ENCODE measurements at places on chromosomes 1 and 21.
A peak's percentile ranks its signal among the peaks of the same experiment; 100 is the strongest.

DNA sequence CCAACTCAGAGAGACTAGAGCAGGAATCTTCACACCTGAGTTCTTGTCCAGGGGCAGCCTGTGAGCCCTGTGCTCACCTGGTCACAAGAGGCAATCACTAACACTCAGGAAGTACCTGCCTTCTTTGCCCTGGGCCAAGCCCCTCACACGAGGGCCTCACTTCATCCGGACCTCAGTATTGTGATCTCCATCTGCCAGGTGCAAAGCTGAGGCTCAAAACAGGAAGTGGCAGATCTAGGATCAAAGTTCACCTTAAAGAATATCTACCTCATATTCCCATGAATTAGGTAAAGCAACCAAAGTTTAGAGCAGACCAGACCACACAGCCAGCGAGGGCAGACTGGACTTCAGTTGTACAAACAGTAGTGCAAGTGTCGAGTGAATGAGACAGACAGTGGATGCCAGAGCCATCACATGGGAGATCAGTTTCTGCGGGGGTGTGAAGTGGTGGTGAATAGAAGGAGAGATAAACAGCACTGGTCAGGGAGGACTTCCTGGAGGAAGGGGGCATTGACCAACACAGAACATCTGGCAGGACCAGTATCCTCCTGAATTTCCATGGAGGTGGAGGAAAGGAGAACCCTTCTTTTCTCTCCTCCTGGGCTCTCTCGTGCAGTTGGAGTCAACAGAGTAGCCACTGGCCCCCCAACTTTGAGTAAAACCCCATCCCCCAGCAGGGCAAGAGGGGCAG lies 116.6 kb upstream of the ZBTB40 start:
- no peak for DNase-seq

- DNase-seq = no peak
Measured at GRCh38 chr1:2635361-2636010, 2.7 kb upstream of the MMEL1 start.

- DNase-seq = no peak
Measured at GRCh38 chr1:203388683-203389082, 37.8 kb upstream of the FMOD start.

GRCh38 chr1:29224356-29224837 lies 6.3 kb downstream of the MECR start:
- DNase-seq = no peak

GRCh38 chr1:72227667-72228066 lies 54.7 kb downstream of the NEGR1 start:
- no peak for DNase-seq

DNA sequence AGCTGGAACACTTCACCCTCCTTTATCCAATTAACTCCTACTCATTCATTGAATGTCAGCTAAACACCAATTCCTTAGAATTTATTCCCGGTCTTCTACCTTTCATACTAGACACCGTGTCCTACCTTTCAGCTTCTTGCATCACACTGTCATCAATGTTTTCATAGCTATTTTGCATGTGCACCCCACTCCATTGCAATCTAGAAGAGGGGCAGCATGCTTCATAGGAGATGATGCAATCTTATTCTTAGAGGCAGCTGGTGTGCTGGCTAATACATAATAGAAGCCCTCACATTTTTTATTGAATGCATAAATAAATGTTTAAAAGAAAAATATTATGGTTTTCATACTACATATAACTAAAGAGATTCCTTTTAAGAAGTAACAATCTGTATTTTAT lies 123.6 kb downstream of the DSCAM start:
- no peak for DNase-seq

GRCh38 chr1:246214708-246215509 lies 292.2 kb downstream of the SMYD3 start:
- DNase-seq = peak; percentile 38

DNA sequence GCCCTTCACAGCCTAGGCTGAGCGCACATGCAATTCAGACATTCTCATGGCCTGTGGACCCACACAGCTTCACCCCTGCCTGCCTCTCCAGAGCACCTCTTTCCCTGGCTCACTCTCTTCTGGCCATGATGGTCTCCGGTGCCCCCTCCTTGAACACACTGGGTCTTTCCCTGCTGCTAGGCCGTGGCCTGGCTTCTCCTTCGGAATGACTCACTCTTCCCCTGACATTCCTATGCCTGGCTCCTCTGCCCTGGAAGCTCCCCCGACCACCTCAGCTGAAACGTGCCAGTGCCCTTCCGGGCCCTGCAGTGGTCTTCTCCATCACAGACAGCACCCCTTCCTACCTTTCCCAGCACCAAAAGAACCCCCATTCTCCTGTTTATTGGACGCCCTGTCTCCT lies 28.3 kb downstream of the EPHA8 start:
- DNase-seq = no peak

DNA sequence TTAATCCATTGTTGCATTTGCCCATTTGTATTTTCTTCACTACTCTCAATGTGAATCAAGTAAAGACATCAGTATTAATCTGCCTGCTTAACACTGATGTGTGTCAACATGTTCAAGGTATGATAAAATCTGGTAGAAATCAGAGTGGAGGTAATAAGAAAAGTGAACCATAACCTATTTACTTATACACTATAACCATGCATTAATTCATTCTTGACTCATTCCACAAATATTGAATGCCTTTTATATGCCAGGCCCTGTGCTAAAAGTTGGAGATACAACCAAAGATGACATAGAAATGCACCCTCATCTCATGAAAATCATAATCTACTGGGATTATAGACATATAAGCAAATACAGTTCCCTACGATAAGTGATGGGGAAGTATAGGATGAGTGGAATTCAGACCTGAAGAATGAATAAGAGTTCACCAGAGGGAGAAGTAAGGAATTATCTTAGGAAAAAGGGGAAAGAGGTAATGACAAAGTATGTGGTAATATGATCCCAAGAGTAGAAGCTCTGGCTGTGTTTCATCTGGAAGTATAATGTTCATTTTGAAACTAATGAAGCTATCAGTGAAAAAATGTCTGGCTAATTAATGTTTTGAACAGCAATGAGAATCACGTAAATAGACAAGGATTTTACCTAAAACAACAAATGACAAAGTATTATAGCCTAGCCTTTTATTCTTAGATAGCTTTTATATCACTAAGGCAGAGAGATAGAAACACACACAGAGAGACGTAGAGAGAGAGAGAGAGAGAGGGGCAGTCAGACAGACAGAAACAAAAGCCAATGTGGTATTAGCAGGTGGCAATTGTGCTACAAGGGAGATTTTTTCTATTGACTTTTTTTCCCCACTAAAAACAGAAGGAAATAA lies 7.0 kb upstream of the RWDD3 start:
- DNase-seq = no peak

DNA sequence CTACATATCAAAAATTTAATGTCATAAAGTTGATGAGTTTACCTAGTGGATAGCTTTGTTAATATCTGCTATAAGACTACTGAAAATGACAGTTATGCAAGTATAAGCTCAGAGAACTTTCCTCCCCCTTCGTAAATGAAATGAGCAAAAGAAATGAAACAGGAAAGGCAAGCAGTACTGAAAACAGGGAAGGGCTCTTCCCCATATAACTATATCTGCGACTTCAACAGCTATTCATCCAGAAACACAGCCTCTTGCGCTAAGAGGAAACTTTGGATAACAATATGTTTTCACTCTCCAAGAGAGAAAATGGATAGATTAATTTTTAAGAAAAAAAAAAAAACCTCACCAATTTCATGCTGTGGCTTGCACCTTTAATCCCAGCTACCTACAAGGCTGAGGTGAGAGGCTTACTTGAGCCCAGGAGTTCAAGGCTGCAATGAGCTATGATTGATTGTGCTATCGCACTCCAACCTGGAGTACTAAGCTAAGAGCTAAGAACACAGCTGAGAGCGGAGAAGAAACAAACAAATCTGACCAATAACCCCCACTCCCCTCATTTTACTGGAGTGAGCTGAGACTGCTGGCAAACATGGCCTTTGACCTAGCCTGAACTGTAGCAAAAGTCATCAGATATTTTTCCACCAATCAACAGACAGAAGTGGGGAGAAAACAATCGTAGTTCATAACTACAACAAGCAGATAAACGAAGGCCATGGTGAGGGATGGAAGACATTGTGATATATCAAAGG lies 29.0 kb downstream of the METTL18 start:
- DNase-seq = no peak

- DNase-seq = peak; percentile 6
Measured at GRCh38 chr1:48619539-48619938, 147.5 kb upstream of the SPATA6 start.

DNA sequence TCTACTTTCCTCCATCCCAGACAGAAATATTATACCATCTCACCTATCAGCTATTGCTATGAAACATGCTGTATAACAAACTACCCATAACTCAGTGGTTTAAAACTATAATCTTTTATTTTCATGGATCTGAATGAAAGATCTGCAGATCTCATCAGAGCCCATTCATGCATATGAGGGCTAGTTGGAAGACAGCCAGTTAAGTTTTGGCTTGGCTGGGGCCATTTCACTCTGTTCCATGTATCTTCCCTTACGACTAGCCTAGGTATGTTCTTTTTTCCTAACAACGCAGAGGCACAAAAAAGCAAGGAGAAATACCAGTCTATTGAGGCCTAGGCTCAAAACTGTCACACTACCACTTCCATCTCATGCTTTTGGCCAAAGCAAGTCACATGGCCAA lies 28.1 kb upstream of the RGS1 start:
- DNase-seq = no peak

GRCh38 chr1:168792142-168792541 lies 63.1 kb upstream of the DPT start:
- no peak for DNase-seq

- DNase-seq = no peak
Measured at GRCh38 chr21:43322805-43323204, 104.1 kb downstream of the SIK1 start.

DNA sequence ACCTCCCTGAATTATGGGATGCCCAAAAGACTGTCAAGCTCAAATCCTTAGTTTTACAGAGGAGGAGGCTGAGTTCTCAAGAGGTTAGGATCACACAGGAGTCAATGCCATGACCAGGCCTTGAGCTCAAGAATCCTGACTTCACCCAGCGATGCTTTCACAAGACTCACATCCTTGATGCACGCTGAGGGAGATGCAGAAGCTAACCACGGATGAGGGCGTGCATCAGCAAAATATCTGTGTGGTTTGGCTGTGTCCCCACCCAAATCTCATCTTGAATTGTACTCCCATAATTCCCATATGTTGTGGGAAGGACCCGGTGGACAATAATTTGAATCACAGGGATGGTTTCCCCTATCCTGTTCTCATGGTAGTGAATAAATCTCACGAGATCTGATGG lies 133.2 kb downstream of the KCNJ6 start:
- DNase-seq = no peak

GRCh38 chr1:233883671-233884070 lies 20.8 kb upstream of the SLC35F3 start:
- no peak for DNase-seq

DNA sequence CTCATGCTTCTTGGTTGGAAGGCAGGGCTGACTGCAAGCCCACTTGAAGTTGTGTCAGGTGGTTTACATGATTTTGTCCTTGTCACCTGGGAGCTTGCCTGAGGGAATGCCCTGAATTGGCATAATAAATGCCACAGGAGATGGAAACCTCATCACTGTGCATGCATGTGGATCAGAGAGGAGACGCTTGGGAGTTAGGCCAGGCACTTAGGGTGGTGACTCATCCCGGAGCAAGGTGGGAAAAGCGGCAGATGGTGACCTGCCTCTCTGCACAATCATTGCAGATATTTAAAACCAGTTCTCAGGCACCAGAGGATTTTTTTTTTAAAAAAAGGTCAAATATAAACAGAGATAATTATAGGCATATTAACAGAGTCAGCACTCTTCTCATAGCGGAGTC lies 202.2 kb upstream of the KIAA0040 start:
- DNase-seq = no peak

DNA sequence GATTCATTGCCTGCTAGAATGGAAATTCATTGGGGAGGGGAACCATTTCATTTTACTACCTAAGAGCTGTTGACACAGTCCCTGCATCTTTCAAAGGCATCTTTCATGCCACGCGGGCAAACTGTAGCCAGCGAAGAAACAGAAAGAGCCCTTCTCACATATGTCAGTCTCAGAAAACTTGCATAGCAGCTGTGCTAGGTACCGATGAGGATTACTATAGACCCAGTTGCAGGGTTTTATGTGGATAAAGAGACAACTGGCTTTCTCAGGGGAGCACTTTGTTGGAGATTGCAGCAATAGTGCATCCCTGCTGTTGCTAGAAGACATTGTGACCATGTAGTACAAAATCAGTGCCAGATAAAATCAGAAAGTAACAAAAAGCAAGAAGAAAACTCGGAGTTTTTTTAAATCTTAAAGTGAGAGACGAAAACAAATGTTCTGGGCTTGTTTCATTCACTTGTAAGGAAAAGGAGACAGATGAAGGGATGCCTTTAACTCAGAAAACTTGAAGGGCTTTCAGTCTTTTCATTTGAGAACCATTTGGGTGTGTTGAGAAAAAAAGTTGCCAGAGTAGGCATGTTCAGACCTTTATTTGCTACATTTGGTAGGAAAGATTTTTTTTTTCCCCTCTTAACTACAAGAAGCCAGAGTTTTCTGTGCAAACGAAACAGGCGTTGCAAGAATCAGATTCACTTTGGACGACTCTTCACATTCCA lies 804.1 kb downstream of the USP25 start:
- DNase-seq = no peak

DNA sequence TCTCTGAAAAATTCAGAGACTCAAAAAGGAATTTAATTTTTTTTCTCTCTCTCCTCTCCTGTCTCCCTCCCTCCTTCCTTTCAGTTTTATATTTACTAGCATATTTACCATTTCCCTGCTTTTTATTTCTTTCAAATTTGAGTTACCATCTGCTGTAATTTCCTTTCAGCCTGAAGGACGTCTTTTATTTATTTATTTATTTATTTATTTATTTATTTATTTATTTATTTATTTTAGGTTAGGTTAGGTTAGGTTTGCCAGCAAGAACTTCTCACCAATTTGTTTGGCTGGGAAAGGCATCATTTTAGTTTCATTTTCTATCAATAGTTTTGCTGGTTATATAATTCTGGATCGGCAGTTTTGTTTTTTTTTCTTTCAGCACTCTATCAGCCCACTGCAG lies 231.7 kb upstream of the ZRANB2 start:
- no peak for DNase-seq

- no peak for DNase-seq
Measured at GRCh38 chr1:98842241-98842640, 162.4 kb downstream of the PLPPR5 start.

GRCh38 chr1:238306411-238306810 lies 415.7 kb upstream of the ZP4 start:
- no peak for DNase-seq

DNA sequence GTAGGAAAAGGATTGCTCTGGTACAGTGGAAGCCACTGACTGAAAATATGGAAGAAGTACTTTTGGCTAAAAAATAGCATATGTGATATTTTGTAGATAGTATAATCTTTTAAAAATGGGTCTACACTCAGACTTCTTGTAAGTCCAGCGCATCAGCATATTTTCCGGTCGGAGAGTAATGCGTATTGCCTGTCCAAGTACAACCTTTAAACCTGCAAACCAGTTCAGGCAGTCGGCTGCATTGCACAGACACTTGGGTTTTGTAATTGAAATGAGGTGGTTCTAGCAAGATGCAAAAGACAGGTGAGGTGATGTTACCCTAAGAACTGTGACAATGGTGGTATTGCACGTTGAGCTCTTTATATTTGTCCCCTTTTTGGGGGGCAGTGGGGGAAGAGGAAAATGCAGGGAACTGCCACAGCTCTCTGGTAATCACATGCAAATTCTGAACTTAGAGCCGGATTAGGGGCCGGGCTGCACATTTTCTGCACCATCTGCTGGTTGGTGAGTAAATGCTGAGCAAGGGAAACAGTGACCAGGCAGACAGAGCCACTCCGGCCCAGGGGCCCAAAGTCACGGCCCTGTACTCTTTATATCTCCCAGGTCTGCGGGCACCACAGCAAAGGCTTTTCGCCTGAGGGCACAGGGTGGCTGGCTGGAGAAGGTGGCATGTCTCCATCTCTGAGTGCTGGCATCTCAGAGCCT lies 2.3 kb downstream of the GPR137B start:
- DNase-seq = no peak
